Mesenteric fat pad (tissue), 1 donor: ENCODE measurements at places on chromosomes 2 and 18. TPM values are rescaled to one million over a fixed set of nuclear protein-coding genes. Genes with fewer than 3 reads are reported as not detected.

Gene FOXI3
- total RNA-seq: not detected

Gene LRRC30
- not detected for total RNA-seq

Gene UGT1A10
- not detected for total RNA-seq

Gene IL1R2
- 101 TPM for total RNA-seq

Gene SH2D6
- total RNA-seq: not detected

Gene SAG
- total RNA-seq: not detected

Gene TCF4
- total RNA-seq: 159 TPM

Gene HMSD
- not detected for total RNA-seq

Gene NDUFS1
- 91.1 TPM for total RNA-seq

Gene PRKRA
- total RNA-seq: 42.6 TPM

Gene ACVR1C
- 44.9 TPM for total RNA-seq

Gene FEV
- not detected for total RNA-seq

Gene FAHD2A
- 18.5 TPM for total RNA-seq
